ENCODE measurements at places on chromosomes 13 and 19. TPM values are rescaled to one million over a fixed set of nuclear protein-coding genes. Genes with fewer than 3 reads are reported as not detected.

DNA sequence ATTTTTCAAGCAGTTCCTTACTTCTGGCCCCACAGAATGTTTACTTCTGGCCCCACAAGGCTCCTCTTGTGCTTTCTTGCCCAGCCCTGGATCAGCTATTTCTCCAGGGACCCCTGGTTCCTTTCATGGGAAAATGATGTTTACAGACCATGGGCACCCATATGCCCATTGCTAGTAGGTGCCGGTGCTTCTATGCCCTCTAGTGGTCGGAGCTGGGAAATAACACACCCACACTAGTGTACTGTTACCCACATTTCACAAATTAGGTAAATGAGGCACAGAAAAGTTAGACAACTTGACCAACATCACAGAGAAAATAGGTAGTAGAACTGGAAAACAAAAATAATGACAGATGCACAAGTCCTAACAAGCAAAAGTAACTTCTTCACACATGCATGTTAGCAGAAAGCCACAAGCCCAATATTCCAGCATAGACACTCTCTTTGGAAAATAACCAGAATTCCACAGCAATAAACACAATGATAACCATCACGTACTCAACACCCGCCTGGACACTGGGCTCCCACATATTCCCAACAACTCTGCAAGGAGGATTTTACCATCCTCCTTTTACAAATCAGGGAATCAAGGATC lies 1.3 kb upstream of the CEACAM6 start:
- ATAC-seq: peak; percentile 75

DNA sequence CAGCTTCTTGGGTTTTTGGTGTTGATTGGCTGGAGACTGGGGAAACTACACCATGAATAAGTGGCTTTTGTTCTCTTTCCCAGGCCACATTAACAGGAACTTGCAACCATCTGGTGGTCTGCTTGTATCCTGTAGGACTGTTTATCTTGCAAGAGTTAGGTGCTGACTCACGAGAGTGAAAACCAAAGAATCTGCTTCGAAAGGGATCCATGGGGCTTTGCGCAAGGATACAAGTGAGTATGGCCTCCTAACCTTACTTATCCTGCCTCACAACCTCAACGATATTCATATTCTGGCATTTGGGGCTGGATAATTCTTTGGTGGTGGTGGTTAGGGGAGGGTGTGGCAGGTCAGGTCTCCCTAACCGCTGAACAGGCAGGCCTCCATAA lies 4.7 kb upstream of the SIGLECL1 start:
- no peak for ATAC-seq

DNA sequence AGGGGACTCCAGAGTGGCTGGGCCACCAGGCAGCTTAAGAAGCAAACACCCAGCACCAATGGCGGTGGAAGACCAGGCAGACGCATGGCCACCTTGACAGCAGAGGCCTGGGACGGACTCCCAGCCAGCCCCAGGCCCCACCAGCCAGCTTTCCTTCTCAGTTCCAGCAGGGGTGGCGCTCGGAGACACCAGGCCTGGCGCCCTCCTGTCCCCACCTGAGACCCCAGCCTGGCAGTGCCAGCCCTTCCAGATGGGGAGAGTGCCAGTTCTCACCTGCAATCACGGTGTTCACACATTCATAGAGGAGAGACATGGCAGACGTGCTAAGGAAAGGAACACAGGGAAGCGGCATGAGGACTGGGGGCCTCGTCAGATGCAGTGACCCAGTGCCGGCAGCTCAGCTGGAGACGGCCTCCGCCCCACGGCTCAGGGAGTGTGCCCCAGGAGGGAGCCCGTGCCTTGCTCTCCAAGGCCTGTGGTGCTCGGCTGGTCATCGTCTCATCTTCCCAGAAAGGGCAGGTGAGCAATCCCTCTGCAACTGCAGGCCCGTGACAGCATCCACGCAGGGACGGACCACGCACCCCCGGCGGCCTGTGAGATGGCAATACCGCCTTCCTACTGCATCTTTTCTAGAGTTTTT lies 24.4 kb downstream of the AP3D1 start:
- ATAC-seq: no peak

DNA sequence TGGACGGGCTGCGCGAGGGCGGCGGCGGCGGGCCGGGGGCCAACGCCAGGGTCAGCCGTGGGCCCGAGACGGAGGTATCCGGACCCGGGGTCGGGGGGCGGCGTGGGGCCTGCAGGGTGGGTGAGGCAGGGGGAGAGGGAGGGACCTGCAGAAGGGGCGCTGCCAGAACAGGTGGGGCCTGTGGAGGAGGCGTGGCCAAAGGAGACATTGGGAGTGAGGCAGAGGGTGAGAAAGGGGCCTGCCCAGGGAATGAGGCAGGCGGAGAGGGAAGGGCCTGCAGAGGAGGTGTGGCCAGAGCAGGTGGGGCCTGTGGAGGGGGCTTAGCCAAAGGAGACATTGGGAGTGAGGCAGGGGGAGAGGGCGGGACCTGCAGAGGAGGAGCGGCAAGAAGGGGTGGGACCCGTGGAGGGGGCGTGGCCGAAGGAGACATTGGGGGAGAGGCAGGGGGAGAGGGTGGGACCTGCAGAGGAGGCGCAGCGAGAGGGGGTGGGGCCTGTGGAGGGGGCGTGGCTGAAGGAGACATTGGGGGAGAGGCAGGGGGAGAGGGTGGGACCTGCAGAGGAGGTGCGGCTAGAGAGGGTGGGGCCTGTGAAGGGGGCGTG lies 4.2 kb downstream of the PRR36 start:
- peak; percentile 37 for ATAC-seq

DNA sequence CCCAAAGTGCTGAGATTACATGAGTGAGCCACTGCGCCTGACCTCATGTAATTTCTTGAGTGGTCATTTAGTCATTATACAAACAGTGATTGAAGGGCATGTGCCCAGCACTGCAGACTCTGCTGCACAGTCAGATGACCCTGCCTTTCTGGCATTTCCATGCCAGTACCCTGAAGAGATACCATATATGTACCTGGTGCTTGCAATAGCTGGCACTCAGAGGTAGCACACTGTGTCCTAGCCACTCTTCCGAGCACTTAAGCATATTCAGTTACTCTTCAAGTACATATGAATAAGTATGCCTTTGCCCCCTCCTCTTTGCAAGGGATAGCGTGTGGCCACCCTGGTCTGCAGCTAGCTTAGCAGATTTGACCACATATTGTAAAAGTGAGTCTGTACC lies 15.5 kb downstream of the STX10 start:
- no peak for ATAC-seq

- no peak for ATAC-seq
These were observed 204.5 kb upstream of the ATXN8OS start for GRCh38 chr13:69903081-69903480.

GRCh38 chr19:2274931-2275535 lies 6.9 kb downstream of the PEAK3 start:
- ATAC-seq: peak; percentile 34

- ATAC-seq: no peak
These were observed 5.6 kb downstream of the ICAM5 start for GRCh38 chr19:10295305-10295846.

- ATAC-seq: no peak
These were observed 402.7 kb downstream of the IRS2 start for GRCh38 chr13:109383683-109384082.

DNA sequence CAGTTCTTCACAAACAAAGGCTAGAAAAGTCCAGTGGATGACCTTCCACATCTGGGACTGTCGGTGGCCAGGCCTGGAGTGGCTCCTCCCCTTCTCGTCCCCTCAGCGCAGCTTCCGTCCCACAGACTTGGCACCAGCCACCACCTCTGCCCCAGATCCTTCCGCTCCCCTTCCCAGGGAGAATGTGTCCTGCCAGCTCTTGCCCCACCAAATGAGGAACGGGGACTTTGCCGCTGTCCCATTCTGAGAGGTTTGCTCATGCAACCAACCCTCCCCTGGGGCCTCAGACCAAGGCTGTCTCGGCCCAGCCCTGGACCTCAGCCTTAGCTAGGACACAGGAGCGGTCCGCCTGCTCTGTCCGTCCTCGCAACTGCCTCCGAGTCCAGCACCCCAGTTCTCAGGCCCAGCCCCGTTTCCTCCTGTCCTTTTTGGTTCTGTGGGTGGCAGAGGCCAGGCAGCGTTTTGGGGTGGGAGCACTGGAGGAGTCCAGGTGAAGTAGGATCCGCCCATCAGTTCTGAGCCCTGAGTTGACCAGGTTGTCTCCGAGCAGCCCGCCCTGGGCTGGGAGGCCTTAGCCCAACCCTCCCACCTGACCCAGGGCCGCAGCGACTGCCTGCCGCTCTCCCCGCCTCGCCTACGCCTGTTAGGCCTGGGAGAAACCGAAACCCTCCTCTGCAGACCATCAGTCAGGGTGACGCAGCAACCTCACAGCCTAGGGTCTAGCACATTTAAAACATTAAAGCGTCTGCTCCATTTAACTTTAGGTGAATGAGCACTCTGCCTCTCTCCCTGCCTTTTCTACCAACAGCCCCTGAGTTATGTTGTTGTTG lies 284.3 kb downstream of the FOXO1 start:
- ATAC-seq: no peak

DNA sequence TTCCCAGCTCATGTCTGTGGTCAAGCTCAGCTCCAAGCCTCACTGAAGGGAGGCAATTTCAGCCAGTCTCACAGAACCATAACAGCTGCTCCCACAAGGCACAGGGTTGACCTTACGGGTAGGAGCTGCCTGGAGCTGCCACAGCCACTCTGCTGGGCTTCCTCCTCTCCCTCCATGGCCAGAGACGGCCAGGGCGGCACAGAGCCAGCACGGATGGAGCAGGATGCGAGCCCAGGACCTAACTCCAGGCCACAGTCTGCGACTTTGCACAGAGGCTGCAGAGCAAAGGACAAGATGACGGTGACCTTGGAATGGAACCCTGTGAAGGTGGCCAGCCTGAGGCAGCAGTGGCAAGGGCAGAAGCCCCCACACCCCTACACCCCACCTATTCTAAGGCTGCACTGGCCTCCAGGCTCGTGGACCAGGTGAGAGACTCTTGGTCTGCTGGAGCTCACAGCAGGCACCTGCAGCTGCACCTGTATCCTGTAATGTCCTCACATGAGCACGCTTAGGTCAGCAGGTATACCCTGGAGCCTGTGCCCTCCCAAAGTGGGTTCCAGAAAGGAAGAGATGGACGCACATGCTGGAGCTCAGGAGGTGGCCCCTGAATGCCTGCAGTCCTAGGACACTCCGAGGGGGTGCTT lies 29.6 kb downstream of the ADPRHL1 start:
- ATAC-seq: no peak

DNA sequence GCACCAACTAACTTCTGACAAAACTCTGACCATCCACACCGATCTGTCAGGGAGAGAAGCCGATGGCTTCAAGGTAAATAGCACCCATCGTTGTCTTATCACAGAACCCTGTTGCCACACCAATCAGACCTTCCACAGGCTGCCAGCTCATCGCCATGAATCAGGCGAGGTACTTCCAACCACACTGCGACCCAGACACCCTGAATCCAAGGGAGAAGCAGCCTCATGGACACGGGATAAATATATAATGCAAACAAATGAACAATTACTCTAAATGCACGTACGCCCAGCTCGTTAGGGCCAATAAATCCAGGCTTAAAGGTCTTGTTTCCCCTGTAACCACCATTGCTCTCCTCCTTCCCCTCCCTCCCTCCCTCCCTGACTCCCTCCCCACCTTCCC lies 20.8 kb downstream of the RANBP3 start:
- ATAC-seq: no peak

DNA sequence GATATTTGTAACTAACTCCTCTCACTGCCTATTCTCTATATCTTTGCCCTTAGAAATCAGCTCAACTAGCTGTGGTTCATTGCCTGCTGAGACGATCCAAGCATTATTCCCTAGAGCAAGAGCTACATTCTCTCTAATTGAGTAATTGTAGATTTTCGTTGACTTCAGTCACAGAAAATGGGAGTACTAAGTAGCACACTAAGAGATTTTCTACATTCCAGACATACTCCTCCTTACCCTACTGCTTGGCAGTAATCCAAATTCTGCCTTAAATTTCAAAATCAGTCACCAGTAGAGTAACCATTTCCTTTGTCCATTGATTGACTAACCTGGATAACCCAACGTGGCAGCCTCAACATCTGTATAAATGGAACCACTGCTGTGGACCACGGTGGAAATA lies 1786.8 kb downstream of the SLITRK5 start:
- no peak for ATAC-seq

- no peak for ATAC-seq
These were observed 5.7 kb upstream of the SHKBP1 start for GRCh38 chr19:40571005-40571318.

- peak; percentile 77 for ATAC-seq
These were observed 6.7 kb downstream of the GRIN2D start for GRCh38 chr19:48400018-48400742.

DNA sequence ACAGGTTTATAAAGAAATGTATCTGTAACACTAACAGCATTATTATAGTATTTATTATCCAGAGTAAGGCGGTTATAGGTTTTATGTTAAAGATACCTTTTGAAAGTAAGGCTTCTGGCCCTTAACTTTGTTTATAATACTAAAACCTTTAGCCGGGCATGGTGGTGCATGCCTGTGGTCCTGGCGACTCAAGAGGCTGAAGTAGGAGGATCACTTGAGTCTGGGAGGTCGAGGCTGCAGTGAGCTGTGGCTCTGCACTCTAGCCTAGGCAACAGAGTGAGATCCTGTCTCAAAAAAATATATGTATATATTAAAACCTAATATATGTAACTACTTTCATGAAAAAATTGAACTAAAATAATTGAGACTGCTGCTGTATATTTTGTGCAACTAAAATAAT lies 98.7 kb upstream of the KLF5 start:
- no peak for ATAC-seq

GRCh38 chr19:4922530-4923275 lies 13.4 kb downstream of the UHRF1 start:
- peak; percentile 15 for ATAC-seq

DNA sequence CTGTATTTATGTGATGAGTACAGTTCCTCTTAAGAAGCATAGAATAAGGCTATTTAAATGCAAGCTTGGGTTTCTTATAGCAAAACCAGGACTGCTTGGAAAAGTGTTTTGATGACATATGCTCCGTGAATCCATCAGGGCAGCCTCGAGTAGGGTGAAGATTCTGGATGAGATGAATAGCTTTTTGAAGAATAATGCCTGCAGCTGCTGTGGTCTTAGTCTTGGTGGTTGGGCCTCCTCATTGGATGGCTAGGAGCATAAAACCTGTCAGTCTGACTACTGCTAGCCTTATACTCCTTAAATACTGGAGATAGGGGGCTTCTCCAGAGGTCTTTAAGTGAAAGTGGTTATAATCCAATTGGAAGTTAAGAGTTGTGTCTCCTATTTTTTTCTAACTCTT lies 704.3 kb downstream of the FGF9 start:
- ATAC-seq: no peak

- no peak for ATAC-seq
These were observed 517.2 kb upstream of the SPRY2 start for GRCh38 chr13:80858131-80858530.

DNA sequence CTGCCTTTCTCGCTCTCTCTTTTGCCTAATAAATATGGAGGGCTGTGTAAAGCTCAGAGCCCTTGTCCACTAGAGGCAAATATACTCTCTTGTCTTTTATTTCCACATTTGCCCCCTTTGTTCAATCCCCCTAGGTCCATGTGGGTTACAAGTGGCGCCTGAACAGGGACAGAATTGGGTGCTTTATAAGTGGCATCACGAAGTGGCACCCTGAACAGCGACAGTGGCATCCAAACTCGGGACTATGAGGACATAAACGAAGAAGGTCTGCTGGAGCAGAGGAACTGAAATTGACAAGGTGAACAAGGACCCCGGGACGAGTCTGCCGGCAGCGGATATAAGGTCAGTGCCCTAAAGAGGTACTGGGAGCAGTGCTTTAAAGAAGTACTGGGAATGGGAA lies 4.3 kb upstream of the ZNF610 start:
- ATAC-seq: no peak

The TMC4 gene
- total RNA-seq: 1.9 TPM

The OVOL3 gene
- not detected for total RNA-seq

The ABHD8 gene
- total RNA-seq: 15.0 TPM

The LILRA5 gene
- total RNA-seq: not detected

The SLAIN1 gene
- total RNA-seq: 40.4 TPM

The FAM124A gene
- 8.1 TPM for total RNA-seq

The TPGS1 gene
- 2.9 TPM for total RNA-seq

All from motor neuron (in vitro differentiated cells).